Effector memory CD4-positive, alpha-beta T cell (primary cell): ENCODE measurements at places on chromosomes 3 and 15.

- no peak for DNase-seq
- no peak overlapping the region for H3K4me3 ChIP-seq
- no peak overlapping the region for H3K27ac ChIP-seq
- no peaks in the 10 kb centered on the region for H3K27me3 ChIP-seq
Measured at GRCh38 chr3:94735354-94735753, 672.5 kb downstream of the NSUN3 start.

GRCh38 chr3:195800240-195800639, 11.5 kb downstream of the MUC4 start:
- no peak for DNase-seq
- no peak overlapping the region for H3K4me3 ChIP-seq
- no peaks in the 10 kb centered on the region for H3K36me3 ChIP-seq
- H3K27ac ChIP-seq = no peak overlapping the region
- no peaks in the 10 kb centered on the region for H3K27me3 ChIP-seq
- H3K4me1 ChIP-seq = peaks cover 10% of the 10 kb centered on the region

- H3K36me3 ChIP-seq = no peaks in the 10 kb centered on the region
- H3K4me3 ChIP-seq = no peak overlapping the region
- no peak overlapping the region for H3K27ac ChIP-seq
- H3K27me3 ChIP-seq = no peaks in the 10 kb centered on the region
Measured at GRCh38 chr3:98791341-98792325, 28.5 kb downstream of the ST3GAL6 start.

DNA sequence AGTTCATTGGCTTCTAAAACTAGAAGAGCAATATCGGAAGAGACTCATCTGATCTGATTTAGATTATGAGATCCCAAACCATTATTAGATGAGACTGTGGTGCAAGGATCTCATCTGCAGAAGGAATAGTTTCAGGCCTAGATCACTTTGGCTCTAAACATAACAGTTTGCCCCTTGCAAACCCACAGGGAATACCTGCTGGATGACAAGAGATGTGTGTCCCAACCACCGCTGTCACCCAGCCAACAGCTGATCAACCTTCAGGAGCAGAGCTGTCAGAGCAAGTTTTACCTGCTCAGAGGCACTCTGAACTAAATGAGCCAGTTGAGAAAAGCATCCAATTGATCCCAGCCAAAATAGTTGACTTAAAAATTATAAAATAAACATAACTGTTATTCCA, 64.0 kb upstream of the ST3GAL6 start:
- H3K4me1 ChIP-seq = no peaks in the 10 kb centered on the region
- DNase-seq = no peak
- H3K27ac ChIP-seq = no peak overlapping the region
- H3K36me3 ChIP-seq = no peaks in the 10 kb centered on the region
- no peak overlapping the region for H3K4me3 ChIP-seq

- H3K27me3 ChIP-seq = no peaks in the 10 kb centered on the region
- peaks cover 64% of the 10 kb centered on the region for H3K4me1 ChIP-seq
- H3K27ac ChIP-seq = no peak overlapping the region
- no peak for DNase-seq
- H3K36me3 ChIP-seq = peaks cover 6% of the 10 kb centered on the region
Measured at GRCh38 chr15:67093504-67093862, 28.1 kb downstream of the SMAD3 start.

DNA sequence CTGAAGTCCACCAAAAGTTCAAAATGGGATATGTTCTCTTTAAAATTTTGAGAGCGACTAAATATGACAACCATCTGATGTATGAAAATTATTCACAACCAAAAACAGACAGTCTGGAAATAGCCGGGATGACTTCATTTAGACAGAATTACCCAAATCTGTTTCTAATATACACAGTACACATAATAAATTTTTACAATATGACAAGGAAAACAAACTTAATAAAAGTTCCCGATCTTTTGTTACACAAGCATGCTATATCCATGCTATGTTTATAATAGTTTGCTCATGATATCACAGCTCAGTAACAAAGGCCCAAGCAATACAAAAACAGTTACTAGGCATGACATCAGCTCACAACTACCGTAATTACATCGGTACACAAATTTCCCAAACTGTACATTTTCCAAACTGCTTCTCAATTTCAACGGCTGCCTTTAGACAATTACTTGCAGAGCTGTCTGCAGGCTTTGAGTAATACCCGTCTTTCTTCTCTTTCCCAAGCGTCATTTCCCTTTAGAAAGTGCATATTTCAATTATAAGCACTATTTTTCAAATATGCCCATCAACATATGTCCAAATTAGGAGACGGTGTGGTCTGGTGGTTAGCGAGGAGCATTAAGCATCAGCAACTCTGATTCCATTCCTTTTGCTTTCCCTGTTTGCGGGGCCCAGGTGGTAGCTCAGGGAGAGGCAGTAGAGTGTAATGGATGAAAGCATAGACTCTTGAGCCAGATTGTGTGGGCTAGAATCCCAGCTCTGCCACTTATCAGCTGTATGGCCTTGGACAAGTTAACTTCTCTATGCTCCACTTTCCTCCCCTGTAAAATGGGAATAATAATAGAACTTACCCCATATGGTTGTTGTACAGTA, 481.2 kb downstream of the FOXP1 start:
- H3K27me3 ChIP-seq = no peaks in the 10 kb centered on the region
- peaks cover 3% of the 10 kb centered on the region for H3K36me3 ChIP-seq
- DNase-seq = no peak
- no peak overlapping the region for H3K27ac ChIP-seq

GRCh38 chr15:67927501-67928168, 87.8 kb upstream of the RNU6-1 start:
- no peaks in the 10 kb centered on the region for H3K27me3 ChIP-seq
- H3K4me3 ChIP-seq = no peak overlapping the region
- H3K36me3 ChIP-seq = no peaks in the 10 kb centered on the region
- H3K27ac ChIP-seq = no peak overlapping the region
- H3K4me1 ChIP-seq = no peaks in the 10 kb centered on the region
- no peak for DNase-seq

- peaks cover 38% of the 10 kb centered on the region for H3K27me3 ChIP-seq
- H3K27ac ChIP-seq = no peak overlapping the region
- H3K4me1 ChIP-seq = no peaks in the 10 kb centered on the region
- no peaks in the 10 kb centered on the region for H3K36me3 ChIP-seq
- no peak overlapping the region for H3K4me3 ChIP-seq
Measured at GRCh38 chr3:147383617-147384016, 22.7 kb downstream of the ZIC4 start.

DNA sequence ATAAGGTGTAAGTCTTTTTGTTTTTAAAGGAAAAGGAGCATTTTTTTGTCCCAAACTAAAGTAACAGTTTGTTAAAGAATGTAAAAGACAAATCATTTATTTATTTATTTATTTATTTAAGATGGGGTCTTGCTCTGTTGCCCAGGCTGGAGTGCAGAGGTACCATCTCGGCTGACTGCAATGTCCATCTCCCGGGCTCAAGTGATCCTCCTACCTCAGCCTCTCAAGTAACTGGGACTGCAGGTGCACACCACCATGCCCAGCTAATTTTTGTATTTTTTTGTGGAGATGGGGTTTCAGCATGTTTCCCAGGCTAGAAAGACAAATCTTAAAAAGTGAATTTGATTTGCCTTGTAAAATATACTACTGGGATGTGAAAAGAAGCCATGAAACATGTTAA, 86.3 kb upstream of the PLXND1 start:
- no peak for DNase-seq
- no peaks in the 10 kb centered on the region for H3K4me1 ChIP-seq
- H3K27me3 ChIP-seq = no peaks in the 10 kb centered on the region
- H3K36me3 ChIP-seq = no peaks in the 10 kb centered on the region
- no peak overlapping the region for H3K27ac ChIP-seq
- H3K4me3 ChIP-seq = no peak overlapping the region

- no peak for DNase-seq
- no peaks in the 10 kb centered on the region for H3K4me1 ChIP-seq
- H3K27ac ChIP-seq = no peak overlapping the region
- H3K4me3 ChIP-seq = no peak overlapping the region
Measured at GRCh38 chr3:142817897-142818296, 71.0 kb downstream of the PCOLCE2 start.

DNA sequence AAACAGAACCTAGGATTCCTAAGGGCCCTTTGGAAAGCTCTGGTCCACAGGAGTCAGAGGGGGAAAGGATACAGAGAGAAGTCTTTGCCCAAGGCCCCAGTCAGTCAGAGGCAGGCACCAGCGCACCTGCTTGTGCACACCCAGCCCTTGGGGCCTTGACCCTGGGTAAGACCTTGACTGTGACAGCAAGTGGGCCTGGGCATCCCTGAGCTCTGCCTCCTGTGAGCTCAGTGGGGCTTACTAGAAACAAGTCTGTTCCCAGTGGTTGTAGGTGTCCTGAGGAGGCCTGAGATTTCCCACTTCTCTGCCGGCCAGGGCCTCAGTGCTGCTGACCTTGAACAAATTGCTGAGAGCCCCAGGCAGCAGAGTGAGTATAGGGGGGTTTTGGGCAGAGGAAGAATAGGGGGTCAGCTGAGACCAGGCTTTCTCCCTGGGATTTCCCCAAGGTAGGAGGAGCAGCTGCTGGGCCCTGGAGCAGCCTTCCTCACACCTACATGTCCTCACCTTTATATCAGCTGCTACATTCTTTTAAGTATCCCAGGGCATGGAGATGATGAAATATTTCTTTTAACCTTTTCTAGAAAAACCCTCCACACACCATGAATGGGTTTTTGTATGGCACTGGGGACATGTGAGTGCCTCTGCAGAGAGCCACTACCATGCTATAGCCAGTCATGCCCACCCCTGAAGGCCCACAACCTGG, 9.7 kb upstream of the DAG1 start:
- DNase-seq = no peak
- no peak overlapping the region for H3K4me3 ChIP-seq
- no peaks in the 10 kb centered on the region for H3K27me3 ChIP-seq
- H3K4me1 ChIP-seq = no peaks in the 10 kb centered on the region
- H3K27ac ChIP-seq = no peak overlapping the region
